AML-193 (cell line): ENCODE measurements at places on chromosomes 16 and 17.
A peak's percentile ranks its signal among the peaks of the same experiment; 100 is the strongest.

GRCh38 chr17:47229535-47230443, 20.6 kb downstream of the MYL4 start:
- DNase-seq, result peak; percentile 94

DNA sequence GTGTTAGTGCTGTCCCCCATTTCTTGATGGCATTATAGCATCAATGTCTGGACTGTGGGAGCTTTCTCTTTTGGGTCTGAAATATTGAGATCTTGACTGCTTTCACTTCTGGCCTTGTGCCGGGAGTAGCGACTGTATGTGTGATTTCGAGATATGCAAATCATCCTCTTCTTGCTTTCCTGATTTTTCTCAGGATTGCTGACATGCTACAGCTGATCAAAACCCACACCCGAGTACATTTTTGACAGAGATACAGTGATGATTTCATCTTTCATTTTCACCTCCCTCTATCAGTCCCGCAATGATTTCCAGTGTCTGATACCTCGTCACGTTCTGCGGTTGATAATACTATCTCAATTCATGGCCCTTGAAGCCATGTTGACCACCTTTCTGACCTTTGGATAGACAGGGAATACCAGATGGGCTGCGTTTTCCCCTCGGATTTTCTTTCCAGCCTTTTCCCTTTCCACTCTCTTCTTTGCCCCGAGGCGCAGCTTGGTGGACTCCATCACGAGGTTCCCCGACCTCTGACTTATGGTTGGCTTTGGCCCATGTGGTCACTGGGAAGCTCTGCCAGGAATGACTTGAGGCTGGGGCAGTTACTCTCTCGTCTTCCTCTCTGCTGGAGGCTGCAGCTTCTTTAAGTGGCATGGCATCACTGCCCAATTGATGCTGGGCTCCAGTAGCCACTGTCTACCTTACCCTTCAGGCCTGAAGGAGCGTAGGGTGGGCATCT, 184.4 kb downstream of the SNX29 start:
- DNase-seq, result no peak

GRCh38 chr17:71071837-71072236, 902.5 kb downstream of the KCNJ2 start:
- DNase-seq, result no peak

GRCh38 chr17:8680466-8681169, 50.1 kb upstream of the MYH10 start:
- DNase-seq, result no peak

DNA sequence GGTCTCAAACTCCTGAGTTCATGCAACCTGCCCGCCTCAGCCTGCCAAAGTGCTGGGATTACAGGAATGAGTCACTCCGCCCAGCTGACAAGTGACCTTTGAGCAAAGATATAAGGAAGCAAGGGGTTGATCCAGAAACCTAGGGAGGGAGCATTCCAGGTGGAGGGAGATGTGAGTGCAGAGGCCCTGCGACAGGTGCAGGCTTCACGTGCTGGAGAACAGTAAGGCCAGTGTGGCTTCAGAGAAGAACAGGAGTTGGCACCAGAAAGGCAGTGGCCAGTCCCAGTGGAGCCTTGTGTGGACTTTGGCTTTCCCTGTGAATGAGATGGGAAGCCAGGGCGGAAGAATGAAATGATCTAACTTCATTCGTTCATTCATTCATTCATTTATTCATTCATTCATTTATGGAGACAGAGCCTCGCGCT, 73.6 kb upstream of the HAS3 start:
- no peak for DNase-seq

DNA sequence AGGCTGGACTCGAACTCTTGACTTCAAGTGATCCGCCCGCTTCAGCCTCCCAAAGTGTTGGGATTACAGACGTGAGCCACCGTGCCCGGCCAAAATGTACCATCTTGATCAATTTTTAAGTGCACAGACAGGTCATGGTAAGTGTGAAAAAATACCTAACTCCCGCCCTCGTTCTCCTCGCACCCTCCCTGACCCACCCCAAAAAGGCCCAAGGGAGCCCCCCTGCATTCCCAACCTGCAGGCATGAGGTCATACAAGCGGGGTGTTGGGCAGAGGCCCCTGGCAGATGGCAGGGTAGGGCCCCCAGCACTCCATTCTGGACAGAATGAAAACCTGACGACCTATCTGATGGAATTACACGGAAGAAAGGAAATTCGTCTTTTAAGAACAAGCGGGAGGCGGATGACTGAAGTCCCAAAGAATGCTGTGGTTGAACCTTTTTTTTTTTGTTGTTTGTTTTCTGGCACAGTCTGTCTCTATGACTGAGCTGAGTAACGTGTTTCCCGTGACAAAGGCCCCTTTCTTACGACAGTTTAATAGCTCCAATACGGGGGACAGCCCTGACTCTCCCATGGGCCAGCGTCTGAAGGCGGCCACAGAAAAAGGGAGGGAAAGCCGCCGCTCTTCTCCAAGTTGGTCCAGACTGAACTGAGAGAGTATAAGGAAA, 376.4 kb downstream of the SLC39A11 start:
- DNase-seq, result no peak

DNA sequence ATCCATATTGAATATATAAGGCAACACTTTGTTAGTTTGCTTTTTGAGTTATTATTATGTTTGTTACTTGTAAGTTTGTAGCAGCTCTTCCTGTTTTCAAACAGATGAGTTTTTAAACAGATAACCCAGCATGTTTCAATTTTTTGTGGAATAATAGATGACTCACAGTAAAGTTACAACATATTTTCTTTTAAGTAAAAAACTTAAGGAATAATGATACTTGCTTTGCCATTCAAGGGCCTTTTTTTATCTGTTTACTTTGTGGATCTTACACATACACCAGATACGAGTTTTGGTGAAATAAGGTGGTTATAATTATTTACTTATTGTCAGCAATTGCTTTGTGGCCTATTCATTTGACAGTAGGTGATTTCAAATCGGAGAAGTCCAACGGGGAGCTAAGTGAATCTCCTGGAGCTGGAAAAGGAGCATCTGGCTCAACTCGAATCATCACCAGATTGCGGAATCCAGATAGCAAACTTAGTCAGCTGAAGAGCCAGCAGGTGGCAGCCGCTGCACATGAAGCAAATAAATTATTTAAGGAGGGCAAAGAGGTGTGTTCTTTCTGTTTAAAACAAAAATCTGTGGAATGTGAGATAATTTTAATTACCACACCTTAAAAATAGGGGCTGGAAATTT, 66.3 kb downstream of the BPTF start:
- DNase-seq, result no peak

GRCh38 chr16:56931271-56931891, 561 bp upstream of the HERPUD1 start:
- DNase-seq, result peak; percentile 46

GRCh38 chr16:19210968-19211367, 42.9 kb downstream of the SYT17 start:
- no peak for DNase-seq

DNA sequence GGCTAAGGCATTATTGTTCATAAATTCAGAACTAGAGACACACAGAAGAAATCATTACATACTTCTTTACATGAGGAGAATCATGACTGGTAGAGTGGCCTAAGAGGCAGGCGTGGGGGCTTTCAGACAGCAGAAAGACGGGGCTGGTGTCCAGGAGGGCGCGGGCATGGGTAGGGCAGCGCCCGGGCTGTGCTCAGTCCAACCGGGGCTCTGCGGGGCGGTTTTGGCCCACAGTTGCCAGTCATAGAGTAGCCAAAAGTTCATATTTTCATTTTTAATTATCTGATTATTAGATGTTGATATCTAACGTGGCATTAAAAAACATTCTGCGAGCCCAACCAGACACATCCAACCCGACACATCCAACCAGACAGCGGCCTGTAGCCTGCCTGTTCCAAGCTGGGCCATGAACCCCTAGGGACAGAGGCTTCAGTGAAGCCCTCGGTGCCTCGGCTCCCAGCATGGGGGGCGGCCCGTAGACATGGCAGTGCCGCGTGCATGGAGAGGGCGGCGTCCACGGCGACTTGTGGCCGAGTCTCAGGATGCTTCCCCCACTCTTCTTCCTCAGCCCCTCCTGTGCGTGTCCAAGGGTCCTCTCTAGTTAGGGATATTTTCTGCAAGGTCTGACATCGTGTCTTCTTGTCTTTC, 162.4 kb upstream of the CHMP6 start:
- no peak for DNase-seq

GRCh38 chr17:38560503-38561318, 45.0 kb downstream of the SRCIN1 start:
- peak; percentile 16 for DNase-seq

DNA sequence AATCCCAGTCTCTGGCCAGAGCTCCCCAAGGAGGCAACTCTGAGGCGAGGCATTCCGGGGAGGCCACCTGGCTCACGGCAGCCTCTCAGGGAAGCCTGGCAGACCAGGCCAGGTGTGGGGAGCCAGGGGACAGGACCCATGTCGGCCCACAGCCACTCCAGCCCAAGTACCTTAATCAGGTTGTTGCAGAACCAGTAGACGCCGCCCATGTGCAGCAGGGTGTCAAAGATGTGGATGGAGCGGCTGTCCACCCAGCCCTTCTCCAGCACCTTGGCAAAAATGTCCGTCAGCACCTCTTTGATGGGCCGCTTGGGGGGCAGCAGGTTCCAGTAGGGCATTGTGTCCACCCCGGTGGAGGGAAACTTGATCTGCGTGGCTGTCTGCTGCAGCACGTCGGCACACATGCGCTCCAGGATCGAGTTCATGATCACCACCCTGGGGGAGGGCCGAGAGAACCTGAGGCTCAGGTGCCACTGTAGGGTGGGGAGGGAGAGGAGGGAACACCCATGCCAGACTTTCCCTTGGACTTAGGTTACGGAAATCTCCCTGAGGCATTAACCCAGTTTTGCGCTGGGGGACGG, 7.8 kb downstream of the CSF3 start:
- DNase-seq, result no peak

DNA sequence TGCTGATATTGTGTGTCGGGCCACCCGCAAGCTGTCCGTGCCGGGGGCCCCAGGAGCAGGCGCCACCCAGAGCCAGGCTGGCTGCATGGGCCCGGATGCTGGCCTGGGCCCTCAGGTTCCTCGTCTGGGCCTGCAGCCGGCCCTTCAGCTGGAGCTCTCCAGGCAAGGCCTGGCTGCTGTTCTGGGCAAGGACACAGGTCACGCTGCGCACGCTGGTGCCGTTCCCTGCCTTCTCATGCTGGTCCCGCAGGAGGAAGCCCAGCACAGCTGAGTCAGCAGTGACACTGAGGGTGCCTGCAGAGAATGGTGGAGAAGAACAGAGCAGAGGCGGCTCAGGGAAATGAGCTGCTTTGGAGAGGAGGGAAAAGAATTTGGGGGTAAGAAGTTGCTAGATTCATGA, 79.9 kb downstream of the RMI2 start:
- DNase-seq, result no peak

- no peak for DNase-seq
These were observed 18.9 kb upstream of the MAP3K14 start for GRCh38 chr17:45335721-45336120.
